ENCODE measurements at places on chromosomes 2 and 18.
A peak's percentile ranks its signal among the peaks of the same experiment; 100 is the strongest.

DNA sequence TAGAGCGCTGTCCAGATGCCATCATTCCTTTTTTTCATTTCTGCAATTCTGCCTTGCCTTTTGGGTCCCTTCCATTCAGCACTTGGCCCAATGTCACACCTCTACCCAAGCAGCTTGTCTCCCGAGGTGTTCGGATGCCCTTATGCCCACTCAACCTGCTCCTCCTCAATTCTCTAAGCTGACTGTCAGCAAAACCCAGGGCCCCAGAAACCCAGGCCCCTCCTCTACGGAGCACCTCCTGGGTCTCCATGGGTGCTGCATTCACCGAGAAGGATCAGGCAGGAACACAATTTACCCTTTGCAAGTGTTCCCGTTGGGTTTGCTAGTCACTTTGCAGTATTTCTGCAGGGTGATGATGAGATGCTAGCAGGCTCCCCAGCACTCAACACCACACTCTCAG lies 86.7 kb upstream of the RAB6C start:
- DNase-seq: no peak

DNA sequence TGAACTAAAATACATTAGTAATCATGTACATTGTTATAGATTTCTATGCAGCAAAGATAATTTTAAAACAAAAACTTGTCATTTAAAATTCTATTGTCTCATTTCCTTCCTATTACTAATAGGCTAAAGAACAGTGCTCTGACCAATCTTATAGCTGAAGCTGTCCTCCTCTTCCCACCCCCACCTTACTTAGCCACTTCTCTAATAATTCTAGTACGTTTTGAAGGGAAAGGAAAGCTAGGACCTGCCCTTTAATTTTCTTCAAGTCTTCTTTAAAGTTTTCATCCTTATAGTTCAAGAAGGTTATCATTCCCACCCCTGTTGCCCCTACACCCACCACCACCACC lies 121.6 kb downstream of the RBMS1 start:
- DNase-seq: no peak

DNA sequence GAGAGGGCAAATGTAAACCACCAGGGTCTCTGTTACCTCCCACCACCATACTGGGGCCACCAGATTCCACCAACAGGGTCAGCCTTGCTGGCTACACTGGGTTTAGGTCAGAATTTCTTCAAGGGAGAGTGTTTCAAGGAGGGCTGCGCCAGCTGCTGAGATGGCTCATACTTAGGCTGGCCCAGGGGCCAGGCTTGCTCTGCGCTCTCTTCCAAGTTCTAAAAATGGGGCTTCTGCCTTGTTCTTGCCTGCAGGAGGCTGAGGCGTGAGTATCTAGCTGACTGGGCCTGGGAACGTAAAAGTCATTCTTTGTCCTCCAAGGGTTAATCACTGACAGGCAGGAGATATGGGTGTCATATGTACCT lies 28.1 kb downstream of the MRPL33 start:
- no peak for DNase-seq

GRCh38 chr18:45133276-45133675 lies 452.6 kb downstream of the SETBP1 start:
- DNase-seq: no peak

DNA sequence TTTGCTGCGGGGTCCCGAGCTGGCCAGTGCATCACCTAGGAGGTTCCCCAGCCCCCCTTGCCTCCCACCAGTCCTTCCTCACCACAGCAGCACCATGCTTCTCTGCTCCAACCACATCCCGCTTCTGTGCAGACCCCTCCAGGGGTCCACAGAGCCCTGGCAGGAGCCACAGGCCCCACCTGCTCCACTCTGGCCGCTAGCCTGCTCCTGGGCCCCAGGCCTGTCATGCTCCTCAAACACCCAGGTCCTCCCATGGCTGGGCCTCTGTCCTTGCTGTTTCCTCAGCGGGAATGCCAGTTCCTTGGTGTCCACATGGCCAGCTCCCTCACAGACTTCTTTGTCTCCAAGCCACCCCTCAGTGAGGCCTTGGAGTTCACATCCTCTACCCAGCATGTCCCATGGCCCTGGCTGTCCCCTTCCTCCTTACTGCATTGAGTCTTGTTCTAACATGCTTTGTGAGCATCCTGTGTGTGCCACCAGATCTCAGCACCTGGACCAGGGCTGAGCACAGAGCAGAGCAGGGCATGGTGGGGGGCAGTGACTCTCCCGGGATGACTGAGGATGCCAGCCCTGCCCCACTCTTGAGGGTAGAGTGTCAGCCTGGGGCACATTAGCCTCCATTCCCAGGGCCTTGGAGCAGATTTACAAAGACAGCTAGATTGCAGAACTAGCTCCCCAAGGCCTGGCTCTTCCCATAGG lies 201.0 kb upstream of the HS6ST1 start:
- DNase-seq: no peak

DNA sequence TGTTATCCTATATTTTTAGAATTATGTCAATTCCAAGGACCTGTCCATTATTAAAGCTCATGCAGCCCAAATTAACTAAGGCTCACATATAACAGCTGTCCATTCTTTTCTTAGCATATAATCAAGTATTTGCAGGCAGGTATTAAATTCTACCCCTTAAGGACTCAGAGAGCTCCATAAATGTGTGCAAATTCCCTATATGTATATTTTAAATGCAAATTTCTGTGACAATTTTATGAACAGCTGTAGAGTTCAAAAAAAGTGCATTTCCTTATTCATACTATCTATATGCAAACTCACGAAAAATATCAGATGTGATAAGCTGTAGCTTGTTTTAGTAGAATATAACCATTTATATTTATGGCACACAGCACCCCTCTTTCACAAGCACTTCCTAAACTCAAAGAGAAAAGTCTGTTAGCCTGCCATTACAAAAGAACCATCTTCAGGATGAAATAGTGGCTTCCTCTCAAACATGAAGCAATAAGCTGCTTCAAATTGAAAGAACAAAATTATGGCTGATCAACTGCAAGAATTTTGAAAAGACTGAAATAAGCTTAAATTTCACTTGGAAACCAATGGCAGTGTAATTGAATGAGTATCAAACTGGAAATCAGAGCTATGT lies 155.0 kb upstream of the REG3G start:
- DNase-seq: no peak

DNA sequence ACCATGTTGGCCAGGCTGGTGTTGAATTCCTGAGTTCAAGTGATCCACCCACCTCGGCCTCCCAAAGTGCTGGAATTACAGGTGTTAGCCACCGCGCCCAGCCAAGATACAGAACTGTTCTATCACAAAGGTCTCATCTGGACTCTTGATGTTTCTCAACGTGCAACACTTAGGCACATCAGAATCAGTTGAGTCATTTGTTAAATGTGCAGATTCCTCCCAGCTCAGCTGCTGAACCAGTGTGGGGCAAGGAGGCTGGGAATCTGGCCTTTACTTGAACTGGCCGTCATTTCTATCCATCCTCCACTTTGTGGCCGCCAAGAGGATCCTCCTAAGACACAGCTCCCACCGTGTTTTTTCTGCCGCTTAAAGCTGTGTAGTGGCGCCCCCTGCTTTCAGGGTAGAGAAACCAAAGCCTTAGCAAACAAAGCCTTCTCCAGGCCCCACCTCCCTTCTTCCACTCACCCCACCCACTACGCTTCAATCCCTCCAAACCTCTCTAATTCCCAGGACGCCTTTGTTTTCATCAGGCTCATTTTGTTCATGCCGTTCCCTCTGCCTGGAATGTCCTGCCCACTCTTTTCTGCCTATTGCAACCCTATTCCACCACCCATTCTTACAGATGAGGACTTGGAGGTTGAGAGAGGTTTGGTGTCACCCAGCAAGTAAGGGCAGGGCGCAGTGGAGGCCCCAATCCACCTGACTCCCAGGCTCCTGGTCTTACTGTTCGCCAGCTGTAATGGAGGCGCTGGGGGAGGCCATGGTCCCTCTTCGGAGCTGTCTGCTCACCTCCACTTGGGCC lies 776 bp upstream of the SPEG start:
- DNase-seq: no peak

DNA sequence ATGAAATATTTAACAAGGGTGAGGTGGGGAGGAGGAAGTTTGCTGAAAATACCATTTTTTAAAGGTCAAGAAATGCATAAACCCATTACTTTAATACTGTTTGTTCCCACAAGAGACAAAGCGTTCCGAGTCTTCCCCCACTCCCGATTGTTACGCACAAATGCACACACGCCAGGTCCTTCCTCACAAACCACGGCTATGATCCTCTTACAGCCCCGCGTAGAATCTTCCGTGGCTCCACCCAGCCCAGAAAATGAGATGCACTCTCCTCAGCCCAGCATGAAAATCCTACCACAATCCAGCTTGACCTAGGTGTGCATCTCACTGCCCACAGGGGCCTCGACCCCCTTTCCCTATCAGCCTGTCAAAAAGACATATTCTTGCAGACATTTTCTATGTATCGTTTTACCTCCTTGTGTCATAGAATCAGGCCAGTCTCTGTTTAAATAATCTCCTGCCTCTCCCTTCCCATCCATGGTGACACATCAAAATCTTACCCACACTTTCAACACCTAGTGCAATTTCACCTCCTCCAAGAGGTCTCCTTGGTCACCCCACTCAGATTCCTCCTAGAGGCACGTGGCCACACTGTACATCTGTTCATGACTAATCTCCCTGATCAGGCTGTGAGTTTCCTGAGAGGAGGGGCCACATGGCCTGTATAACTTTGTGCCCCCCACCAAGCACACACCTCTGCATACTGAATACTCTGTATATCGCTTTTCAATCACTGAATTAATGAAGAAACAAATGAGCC lies 491.0 kb upstream of the KLHL29 start:
- DNase-seq: no peak

GRCh38 chr2:64767670-64768468 lies 114.2 kb upstream of the SERTAD2 start:
- peak; percentile 88 for DNase-seq

- DNase-seq: no peak
These were observed 81.5 kb upstream of the LDLRAD4 start for GRCh38 chr18:13136904-13137669.

GRCh38 chr2:136378712-136379595 lies 261.0 kb upstream of the CXCR4 start:
- peak; percentile 42 for DNase-seq

DNA sequence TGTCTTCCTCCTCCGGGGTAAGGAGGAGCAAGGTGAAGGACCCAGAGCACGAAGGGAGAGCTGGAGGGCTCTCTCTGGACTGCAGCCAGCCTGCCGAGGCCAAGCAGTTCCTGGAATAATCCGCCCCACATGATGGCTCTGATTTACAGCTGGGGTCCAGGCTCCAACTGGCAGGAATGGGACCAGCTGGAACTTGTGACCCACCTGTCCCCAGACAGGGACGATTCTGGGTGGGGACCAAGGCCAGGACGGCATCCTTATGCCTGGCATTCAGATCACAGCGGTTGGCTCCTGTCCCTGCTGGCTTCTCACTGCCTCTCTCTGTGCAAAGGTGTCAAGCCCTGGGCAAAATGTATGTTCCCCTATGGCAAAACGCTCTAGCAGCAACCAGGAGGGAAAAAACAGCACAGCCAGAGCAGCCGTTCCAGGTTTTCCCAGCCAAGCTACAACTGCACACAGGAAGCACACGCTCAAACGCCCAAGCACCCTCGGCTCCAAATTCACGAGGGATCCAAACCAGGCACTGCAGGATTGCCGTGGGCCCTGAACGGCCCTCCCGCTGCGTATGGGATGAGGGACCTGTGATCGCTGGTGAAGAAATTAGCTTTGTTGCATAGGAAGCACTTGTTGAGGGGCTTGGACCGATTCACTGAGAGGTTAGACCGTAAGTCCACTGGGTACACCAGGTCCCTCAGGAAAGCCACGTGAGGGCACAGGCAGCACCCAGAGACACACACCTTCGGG lies 35.8 kb downstream of the FAM178B start:
- no peak for DNase-seq

DNA sequence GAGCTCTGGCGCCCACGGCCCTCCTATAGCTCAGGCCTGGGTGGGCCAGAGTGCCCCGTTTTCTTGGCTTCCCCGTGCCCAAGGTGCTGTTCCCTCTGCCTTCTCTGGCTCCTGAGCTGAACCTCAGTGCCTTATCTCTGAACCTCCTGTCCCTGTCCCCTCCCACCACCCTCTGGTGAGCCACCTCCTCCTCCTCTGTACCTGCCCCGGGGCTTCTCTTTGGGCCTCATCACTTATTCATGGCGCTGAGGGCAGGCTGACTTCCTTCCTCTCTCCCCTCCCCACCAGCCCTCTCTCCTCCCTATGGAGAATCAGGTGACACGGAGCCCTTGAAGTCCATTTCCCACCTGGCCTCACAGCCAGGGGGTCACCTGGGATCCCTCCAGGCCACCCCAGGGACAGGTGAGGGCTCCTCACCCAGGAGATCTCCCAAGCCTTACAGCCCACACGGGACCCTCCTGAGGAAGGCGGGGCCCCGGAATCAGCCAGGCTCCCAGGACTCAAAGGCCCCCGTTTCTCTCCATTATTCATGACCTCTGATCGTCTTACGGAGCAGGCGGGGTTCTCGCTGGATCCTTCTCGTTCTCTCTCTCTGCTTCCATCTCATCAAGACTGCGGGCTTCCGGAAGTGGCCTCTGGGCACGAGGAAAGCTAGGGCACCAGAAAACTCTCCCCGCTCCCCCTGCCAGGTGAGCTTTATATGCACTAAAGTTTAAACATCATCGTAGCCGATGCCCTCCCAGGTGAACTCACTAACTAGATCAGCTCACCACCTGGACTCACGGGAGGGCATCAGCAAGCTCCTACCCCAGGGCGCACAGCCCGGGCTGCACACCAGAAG lies at the start of gene LOXHD1:
Gene LOXHD1 (minus strand): TSS at position 106 of the 841 bp plus-strand sequence. CDS start 187 bp downstream, outside the sequence.
- DNase-seq: no peak

- DNase-seq: no peak
These were observed 41.8 kb upstream of the PDK1 start for GRCh38 chr2:172513935-172514586.

- no peak for DNase-seq
These were observed 1.4 kb upstream of the GALNT13 start for GRCh38 chr2:153870308-153870707.

- DNase-seq: no peak
These were observed 42.2 kb downstream of the MERTK start for GRCh38 chr2:111940333-111941196.

DNA sequence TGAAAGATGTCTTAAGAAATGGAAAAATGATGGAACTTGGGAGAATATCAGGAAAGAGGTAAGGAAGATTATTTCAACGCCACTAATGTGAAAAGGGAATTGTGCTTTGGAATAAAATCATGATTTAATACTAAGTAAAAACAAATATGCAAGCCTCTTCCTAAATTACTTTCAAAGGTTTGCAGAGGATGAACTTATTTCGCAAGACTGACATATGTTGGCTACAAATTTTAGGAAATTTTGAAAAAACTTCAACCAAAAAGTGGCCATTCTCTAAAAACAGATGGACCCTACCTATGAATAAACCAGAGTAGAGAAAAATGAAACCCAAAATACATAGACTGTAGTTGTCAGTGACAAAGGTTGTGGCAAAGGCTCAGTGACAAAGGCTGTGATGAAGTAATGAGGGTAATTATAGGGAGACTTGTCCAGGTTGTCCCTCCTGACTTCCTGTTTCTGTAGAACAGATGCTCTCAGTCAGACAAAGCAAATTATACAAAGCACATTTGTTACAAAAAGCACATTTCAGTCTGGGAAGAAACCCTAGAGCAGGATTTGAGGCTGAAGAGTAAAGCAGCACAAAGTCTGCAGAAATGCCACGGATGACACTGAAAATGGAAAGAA lies 39.5 kb downstream of the SFT2D3 start:
- peak; percentile 43 for DNase-seq

Data from NCI-H1417 treated with DMSO at 0.1 percent for 48 hours (cell line).